Stimulated activated CD8-positive, alpha-beta memory T cell treated with anti-CD3 and anti-CD28 coated beads, Interleukin-4, amount 100 ng/mL, for 1 hour (primary cell): ENCODE measurements at places on chromosomes 6 and 20.

DNA sequence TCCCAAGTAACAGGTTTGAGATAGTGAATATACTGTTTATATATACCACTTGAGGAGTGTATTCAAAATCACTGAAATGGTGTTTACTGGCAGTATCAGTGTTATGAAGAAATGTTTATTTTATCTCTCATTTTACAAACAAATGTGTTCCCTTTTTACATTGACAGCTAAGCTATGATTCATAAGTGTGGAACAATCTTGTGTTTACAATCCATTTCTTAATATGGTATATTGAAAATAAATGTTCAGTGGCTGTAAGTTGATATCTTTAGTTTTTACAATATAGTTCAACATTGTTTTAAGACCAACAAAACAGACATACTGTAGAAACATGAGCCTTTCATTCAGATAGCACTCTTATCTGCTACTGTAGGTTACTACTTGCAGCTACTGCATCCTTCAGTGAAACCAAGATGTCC, 14.3 kb downstream of the PHF3 start:
- DNase-seq, result no peak

GRCh38 chr6:43647613-43648012, 2.8 kb downstream of the RSPH9 start:
- DNase-seq, result no peak

- no peak for DNase-seq
Measured at GRCh38 chr6:142885182-142885867, 59.7 kb downstream of the HIVEP2 start.

GRCh38 chr6:125584468-125584939, 164.9 kb upstream of the HEY2 start:
- DNase-seq, result no peak

DNA sequence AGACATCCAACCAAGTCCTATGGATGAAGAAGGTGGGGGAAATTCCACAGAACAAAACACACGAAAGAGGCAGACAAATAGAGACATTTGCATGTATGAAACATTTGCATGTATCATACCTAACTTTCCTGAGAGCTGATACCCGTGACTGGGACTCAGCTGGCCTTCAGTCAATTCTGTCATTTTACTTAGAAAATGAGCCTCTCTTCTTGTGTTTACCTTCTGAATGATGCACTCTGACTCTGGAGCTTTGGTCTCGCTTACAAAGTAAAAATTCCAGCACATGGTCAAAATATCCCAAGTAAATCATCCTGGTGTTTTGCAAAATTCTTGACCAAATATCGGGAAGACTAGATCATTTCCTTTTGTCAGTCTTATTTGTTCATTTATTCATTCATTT, 46.9 kb downstream of the MMUT start:
- DNase-seq, result no peak

DNA sequence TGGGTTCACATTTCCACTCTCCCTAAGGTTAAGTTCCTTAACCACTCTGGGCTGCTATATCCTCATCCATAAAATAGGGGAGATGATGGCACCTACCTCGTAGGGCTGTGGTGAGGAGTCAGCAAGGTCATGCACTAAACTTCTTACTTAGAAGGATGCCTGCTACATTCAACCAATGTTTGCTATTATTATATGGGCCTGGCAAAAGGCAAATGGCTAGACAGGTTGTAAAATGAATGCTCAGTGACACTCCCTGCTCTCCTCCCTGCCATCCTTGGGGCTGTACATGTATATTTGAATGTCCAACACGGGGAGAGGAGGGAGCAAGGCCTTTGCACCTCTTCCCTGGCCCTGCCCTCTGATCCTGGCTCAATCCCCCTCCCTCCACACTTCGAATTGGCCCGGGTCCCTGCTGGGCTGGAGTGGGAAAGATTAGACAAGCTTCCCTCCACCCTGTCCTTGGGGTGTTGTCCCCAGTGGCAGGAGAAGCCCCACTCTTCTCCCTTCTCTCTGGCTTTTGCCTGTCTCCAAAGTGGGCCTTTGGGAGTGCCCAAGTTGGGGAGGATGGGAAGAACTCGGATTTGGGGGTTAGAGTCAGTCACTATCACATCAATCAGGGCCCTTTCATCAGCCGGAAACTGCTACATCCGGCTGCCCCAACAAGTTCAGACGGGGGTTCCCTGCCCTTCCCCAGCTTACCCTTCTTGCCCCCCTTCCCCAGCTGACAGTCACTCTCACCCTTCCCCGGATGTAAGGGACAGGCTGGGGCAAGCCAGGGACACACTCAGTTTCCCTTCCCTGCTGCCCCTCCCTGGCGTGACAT, 36.3 kb upstream of the VEGFA start:
- no peak for DNase-seq

GRCh38 chr6:83613378-83613777, 95.5 kb downstream of the SNAP91 start:
- DNase-seq, result no peak

DNA sequence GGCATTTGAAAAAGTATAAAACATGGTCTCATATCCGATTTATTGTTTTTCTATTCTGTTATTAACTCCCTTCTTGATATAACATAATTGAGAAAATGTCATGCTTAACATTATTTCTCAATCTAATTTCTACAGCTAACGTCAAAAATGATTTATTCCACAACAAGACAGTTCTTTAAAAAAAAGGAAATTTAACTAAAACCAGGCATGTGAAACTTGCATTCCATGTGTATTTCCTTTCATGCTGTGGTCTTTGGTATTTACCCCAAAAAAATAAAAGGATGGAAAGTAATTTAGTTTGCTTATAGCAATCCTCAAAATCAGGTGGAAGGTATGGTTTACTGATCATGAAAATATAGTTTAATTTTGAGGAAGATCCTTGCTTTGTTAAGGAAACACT, 142.8 kb downstream of the COL21A1 start:
- no peak for DNase-seq

DNA sequence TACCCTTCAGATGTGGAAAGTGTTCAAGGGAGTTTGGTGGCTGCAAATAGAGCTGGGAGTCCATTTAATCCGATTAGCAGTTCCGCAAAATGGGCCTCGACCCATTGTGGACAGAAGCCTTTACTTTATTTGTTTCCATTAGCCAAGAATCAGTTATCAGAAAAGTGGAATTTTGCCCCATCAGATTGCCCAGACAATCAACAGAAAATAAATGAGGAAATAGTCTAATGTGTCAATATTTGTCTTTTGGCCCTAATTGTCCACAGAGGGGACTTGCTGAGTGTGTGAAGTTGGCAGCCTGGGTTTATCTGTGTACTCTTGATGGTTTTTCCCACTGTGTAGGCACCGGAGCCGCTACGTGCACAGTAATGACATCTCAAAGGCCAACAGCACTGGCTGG, 134.3 kb downstream of the LINC00237 start:
- DNase-seq, result no peak

GRCh38 chr20:11076434-11077105, 402.8 kb upstream of the JAG1 start:
- no peak for DNase-seq

DNA sequence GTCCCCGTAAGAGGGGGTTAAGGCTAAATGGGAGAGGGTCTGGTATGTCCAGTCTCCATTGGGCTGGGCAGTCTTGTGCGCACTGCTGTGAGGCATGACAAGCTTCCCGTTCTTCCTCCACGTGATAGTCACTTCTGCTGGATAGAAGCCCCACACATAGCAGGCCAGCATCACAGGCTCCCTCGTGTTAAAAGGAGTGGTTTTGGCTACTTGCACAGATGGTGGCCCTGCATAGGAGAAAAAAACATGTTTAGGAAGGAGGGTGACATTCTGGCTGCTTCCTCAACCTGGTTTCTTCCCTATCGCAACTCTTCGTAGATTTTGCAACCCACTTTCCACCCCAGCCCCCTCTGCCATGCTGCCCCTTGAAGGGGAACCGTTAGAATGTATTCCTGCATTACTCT, 3.6 kb downstream of the HLA-DMB start:
- no peak for DNase-seq
